Stimulated activated CD4-positive, alpha-beta T cell treated with anti-CD3 and anti-CD28 coated beads, Interleukin-12 subunit alpha, Interleukin-12 subunit beta, amount 100 ng/mL, for 24 hours (primary cell): ENCODE measurements at places on chromosomes 12 and 14.

- peak; percentile 45 for DNase-seq
These were observed 78.6 kb downstream of the CCDC60 start for GRCh38 chr12:119412811-119413794.

DNA sequence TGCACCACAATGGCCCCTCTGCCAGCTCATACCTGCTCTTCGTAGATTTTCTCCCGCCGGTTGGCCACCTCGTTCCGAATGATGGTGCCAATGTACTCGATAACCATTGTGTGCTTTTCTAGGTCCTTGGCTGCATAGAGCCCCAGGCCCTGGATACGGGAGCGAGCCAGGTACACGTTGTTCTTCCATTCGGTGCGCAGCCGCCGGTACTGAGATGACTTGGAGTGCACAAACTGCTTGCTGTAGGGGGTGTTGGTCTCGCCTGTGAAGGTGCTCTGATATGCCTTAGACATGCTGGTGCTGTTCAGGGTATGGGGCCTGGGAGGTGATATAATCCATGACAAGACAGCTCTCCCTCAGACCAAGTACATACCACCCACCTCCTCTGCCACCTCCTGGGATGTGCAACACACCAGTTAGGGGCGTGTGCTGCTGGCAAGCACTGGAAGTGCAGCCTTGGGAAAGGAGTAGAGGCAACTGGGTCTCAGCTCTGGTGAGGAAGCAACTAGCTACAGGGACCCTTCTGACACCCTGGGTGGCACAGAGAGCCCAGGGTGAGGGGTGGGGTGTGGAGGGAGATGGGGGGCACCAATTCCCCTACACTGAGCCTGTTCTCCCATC, 4.1 kb upstream of the PRKAG1 start:
- DNase-seq = no peak

DNA sequence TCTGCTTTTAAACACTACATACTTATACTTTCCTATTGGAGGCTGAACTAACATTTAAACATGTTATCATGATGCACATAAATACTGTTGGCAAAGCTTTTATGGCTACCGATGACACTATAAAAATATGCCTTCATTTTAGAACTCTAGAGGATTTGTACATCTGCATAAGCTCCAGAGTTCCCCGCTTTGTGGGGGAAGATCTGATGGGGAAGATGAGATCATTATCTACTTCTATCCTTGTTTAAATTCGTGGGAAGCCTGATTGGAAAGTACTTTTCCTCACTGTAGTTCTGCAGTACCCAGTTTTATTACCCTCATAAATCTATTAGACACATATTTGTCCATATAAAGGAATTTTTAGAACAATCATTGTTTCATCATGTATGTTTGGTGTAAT, 299.6 kb upstream of the ATP2B1 start:
- DNase-seq = no peak

GRCh38 chr14:32633224-32633859, 304.2 kb downstream of the AKAP6 start:
- no peak for DNase-seq

- DNase-seq = no peak
These were observed 105.4 kb upstream of the HIF1A start for GRCh38 chr14:61589691-61590581.

GRCh38 chr12:116456330-116457082, 102.7 kb upstream of the MAP1LC3B2 start:
- no peak for DNase-seq

DNA sequence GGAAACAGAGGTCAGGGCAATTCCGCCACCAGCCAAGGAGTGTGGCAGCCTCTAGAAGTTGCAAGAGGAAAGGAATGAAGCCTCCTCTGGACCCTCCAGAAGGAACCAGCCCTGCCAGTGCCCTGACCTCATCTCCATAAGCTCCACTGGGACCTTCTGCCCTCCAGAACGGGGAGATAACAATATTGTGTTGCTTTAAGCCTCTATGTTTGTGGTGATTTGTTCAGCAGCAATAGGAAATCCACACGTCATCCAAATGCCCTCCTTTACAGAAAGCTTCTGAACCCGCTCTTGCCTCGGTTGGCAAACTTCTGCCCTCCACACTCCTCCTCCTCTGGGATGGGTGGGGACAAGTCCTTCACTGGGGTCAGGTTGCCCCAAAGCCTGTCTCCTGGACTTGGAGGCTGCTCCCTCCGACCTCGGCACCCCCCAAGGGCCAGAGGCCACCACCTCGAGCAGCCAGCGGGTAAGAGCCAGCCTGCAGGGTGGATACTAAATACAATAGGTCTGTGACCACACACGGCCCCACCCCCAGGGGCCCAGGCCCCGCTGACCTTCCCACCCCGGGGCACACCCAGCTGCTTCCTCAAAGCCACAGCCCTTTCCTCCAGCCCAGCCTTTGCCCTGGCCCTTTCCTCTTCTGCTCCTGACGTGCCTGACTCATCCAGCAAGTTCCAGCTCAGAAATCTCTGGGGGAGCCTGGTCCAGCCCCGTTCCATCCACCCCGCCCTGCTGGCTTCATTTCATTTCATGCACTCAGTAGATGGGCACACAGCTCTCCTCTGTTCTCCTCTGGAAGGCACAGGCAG, 58.7 kb upstream of the NCOR2 start:
- no peak for DNase-seq

- no peak for DNase-seq
These were observed 8.8 kb upstream of the PLEKHG6 start for GRCh38 chr12:6301721-6302120.

DNA sequence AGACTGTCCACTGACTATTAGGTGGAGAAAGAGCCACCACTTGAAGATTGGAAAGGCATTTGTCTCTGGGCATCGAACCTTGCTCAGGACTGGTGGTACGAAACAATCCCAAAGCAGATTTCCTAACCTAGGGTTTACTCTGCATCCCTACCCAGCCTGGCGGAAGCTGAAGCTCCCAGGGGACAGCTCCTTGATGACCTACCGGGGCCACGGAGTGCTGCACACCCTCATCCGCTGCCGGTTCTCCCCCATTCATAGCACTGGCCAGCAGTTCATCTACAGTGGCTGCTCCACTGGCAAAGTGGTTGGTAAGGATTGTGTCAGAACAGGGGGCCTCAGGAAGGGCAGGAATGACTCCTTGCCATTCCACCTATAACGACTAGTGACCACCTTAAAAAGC, 6.5 kb upstream of the NRL start:
- DNase-seq = no peak

GRCh38 chr12:123238961-123239360, 5.7 kb downstream of the MTRFR start:
- no peak for DNase-seq
